ENCODE measurements at places on chromosomes 2 and 18.

DNA sequence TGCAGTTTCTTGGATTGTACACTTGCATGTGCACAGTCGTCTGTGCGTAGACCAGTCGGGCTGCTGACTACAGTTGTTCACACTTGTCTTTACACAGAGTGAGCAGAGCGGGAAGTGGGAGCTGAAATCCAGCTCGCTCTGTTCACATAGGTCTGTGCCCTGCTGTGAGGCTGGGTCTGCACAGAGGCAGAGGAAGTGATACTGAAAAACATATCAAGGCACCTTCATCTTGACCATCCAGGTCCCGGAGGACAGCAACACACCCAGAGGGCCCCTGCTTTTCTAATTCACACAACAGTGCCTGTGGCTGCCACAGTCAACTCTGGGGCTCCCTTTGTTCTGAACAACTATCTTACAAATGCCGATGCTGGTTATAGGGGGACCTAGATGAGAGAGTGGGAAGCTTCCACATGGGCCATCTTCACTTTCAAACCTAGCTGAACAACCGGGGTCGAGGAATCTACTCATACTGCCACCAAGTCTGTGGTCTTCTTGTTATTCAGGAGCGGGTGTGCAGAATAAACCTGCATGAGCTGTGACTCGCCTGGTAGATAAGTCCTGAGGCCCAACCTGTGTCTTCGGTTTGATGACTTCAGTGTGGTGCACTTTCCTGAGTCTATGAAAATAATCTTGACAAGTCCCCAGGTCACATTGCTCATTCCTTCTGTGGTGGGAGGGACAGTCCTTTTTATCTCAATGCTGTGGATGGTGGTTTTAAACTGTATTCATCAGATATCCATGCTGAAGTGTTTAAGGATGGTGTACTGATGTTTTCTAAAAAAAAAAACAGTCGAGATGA, 3.5 kb upstream of the ADNP2 start:
- DNase-seq, result no peak

DNA sequence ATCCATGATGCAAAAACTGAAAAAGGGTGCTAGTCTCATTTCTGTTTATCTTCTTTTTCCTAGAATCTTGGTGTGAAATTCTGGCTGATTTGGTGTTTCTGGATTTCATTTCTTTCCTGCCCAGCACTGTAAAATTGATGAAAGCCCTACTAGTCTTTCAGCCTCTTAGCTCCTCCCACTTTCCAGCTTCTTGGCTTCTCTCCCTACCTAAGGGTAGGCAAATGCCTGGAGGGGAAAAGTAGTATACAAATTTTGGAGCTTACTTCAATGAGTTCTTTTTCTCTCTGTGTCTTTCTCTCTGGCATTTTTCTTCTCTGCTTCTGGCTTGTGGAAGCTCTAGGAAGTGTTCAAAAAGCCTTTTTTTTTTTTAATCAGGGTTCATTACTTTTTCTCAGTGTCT, 160.5 kb downstream of the XIRP2 start:
- no peak for DNase-seq

DNA sequence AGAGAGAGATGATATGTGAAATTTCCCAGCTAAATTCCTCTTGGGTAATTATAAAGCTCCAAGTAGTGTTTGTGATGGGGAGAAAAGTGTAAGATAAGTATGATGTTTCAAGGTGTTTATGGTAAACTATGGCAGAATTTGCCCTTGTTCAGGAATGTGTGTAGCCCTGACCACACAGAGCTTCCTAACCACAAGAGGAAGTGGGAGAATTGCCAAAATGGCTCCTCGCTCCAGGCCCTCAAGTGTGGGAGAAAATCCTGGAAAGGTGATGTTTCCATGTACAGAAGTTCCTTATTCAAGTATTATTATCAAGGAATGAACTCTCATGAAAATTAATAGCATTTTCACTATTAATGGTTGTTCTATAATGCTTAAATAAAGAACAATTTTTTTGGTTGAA, 878.3 kb downstream of the TDRD15 start:
- DNase-seq, result no peak

- no peak for DNase-seq
Observed at GRCh38 chr2:147197754-147198483, 646.9 kb upstream of the ACVR2A start.

DNA sequence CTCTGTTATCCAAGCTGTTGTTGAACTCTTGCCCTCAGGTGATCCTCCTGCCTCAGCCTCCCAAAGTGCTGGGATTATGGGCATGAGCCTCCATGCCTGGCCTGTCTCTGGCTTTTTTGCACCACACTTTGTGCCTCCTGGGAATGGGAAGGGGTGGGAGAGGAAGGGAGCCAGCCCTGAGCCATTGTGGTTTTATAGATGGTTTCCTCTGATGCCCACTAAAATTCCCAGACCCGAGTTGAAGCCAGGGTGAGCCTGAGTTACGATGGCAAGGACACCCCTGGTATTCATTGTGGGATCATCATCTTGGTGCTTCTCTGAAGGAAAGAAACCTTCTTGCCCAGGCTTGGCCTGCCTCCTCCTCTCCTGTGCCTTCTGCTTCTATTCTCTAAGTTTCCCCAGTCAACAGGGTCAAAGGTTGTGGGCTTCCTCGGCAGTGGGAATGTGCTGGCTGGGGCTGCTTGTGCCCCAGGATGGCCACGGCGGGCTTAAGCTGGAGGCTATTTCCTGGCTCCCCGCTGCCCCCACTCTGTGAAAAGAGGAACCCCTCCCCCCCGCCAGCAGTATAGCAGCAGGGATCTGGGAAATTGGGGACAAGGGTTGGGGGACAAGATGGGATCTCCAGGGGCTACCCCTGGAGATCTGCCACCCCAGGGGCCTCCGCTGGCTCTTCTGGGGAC, 106.2 kb downstream of the STPG4 start:
- DNase-seq, result no peak

DNA sequence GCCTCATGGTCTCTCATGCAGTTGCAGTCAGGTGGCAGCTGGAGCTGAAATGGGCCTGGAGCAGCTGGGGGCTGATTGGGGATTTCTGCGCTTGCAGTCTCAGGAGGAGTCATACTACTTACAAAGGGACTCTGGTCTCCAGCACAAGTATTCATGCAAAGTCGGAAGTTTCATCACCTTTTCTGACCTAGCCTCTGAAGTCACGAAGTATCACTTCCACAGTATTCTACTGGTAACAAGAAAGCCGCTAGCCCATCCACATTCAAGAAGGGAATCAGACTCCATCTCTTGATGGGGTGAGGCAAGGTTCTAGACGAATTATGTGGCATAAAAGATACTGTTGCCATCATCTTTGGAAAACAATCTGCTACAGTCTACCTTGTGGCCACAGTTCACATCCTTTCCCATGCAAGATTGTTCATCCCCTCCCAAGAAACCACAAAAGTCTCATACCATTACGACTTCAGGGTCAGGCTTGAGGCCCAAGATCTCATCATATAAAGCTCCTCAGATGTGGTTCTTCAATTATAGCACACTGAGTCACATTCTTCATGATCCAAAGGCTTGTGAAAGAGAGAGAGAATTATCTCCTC, 95.3 kb downstream of the SMC6 start:
- DNase-seq, result no peak

DNA sequence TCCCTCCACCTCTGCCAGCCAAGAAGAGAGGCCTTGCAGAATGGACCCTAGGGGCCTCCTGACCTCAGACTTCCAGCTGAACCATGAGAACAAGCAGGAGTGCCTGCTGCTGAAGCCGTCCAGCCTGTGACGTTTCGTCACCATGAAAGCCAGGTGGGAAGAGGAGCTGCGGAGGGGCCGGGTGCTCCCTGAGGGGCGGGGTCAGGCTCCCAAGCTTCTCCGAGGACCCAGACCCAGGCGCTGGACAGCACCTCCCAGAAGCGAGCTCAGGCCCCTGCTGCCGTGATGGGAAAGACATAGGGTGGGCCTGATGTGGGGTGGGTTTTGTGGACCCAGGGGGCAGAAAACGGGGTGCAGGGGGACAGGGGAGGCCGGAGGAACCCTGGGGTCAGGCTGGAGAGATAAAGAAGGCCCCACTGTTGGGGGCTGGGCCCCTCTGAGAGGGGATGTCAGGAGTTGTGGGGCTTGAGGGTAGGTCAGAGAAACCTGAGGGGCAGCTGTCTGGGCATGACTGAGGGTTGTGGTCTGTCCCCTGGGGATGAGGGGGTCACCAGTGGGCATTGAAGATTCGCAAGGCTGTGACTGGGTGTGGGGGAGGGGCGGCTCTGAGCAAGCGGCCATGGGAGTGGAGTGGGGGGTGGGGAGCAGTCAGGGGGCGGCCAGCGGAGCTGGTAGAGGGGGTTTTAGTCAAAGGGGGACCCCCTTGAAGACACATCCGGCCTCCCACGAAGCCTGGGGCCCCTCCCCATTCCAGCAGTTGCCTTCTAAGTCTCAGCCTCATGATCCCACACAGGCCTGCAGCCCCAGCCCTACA, 73.4 kb upstream of the ODC1 start:
- DNase-seq, result no peak

- DNase-seq, result no peak
Observed at GRCh38 chr2:149119368-149119767, 80.9 kb downstream of the LYPD6B start.

GRCh38 chr2:13193075-13193474, 476.3 kb downstream of the TRIB2 start:
- no peak for DNase-seq

- no peak for DNase-seq
Observed at GRCh38 chr18:45337477-45337876, 277.8 kb upstream of the SLC14A2 start.

DNA sequence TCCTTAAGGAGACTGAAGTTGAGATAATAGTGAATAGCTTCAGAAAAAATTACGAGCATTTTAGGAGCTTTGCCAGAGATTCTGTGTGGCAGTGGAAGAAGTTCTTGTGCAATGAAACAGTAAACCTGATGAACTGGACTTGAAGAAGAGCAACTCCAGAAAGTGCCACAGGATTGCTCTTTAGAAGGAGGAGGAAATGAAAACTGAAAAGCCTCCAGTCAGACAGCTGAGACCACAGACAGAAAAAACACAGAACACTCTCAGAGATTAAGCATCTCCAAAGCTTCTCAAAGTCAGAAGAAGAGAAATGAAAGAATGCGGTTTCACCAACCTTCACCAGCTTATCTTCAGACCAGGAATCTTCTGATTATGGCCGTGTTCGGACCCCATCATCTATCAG, 329.7 kb upstream of the CNTNAP5 start:
- no peak for DNase-seq

GRCh38 chr2:54570925-54571694, 115.0 kb downstream of the SPTBN1 start:
- peak; percentile 85 for DNase-seq

- no peak for DNase-seq
Observed at GRCh38 chr2:232529806-232530547, 4.0 kb downstream of the CHRND start.

DNA sequence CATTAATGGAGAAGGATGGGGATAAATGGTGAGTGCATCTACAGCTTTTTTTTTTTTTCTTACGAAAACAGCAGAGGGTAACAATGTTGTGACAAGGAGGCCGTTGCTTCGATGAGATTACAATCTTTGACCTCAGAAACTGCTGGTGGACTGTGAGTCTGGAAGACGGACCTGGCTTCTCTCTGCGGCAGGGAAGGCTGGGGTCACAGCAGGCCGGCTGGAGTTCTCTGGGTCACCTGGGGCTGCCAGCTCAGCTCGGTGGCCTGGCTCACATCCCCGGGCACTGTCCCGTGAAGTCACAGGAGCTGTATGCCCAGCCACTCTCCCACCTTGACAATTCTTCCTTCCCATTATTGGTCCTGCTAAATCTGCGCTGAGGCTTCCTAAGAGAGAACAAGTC, 160.8 kb downstream of the ACKR3 start:
- DNase-seq, result no peak

DNA sequence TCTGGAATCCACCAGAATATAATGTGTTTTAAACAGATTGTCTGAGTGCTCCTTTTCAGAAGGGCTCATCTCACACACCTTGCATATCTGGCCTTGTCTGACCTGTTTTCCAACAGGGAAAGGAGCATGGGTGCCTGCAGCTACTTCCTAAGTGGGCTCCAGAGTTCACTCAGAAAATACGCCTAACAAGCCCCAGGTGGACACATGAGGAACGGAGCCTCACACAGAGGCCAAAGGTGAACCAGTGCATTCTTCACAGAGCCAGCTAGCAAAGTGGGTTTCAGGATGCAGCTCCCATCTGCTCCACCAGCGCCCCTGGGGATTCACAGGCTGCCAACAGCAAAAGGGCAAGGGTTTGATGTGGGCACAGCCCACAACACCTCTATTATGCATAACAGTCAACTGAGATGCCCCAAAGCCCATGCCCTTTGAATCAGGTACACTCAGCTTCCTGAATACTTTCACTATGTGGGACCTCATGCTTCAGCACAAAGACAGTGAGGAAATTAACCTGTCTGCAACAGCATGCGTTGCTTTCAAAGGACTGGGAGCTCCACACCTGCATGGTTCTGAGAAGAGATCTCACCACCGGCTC, 86.6 kb downstream of the CCBE1 start:
- no peak for DNase-seq

DNA sequence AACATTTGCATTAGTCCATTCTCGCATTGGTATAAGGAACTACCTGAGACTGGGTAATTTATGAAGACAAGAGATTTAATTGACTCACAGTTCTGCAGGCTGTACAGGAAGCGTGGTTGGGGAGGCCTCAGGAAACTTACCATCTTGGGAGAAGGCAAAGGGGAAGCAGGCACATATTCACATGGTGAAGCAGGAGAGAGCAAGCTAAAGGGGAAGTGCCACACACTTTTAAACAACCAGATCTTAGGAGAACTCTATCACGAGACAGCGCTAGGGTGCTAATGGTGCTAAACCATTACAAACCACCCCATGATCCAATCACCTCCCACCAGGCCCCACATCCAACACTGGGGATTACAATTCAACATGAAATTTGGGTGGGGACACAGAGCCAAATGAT, 201.7 kb upstream of the MGAT5 start:
- DNase-seq, result no peak

GRCh38 chr18:10120622-10121021, 206.8 kb downstream of the VAPA start:
- no peak for DNase-seq

GRCh38 chr18:65235966-65236624, 514.7 kb upstream of the CDH7 start:
- DNase-seq, result no peak

GRCh38 chr2:152710713-152711112, 6.5 kb downstream of the PRPF40A start:
- peak; percentile 13 for DNase-seq

DNA sequence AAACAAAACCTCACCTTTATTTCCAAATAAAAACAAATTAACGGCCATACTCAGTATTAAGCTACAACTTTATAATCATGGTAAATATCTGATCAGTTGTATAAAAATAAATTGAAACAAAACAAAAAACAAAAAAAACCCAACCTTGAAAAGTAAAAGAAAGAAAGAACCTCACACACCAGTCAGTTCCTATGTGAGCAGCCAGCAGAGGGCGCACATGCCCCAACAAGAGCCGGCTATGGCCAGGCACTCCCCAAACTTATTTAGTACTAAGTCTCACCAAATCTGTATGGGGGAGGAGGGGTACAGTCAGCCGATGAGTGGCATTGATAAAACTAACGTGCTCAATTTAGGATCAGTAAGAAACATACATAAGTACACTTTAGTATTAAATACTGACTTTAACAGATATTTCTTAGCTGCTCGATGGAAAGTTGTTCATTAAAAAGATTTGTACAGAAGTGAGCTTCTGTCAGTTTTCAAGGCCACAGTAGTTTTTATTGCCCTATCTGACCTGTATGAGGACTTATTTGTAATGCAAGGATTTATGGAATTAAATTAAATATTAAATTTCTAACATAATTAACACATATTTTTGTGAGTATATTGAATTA, 172.6 kb downstream of the TCF4 start:
- no peak for DNase-seq

Data from hepatic stellate cell (primary cell).